ENCODE measurements at places on chromosomes 6 and 20.

GRCh38 chr6:43584892-43585570 lies 9.0 kb downstream of the POLH start:
- DNase-seq, result no peak

DNA sequence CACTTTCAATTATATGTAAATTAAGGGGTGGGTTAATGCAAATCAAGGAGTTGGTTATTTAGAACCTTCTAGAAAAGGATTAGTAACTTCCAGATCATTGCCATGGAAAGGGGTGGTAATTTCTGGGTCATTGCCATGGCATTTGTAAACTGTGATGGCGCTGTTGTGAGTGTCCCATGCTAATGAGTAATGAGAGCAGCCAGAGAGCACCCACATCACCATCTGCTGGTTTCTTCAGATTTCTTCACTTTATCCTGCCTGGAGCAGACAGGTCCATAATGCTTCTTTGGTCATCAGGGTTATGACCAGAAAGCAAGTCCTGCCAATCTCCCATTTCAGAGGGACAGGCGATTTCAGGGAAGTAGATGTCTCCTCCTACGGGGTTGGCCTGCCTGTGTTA lies 311.3 kb upstream of the CNR1 start:
- no peak for DNase-seq

DNA sequence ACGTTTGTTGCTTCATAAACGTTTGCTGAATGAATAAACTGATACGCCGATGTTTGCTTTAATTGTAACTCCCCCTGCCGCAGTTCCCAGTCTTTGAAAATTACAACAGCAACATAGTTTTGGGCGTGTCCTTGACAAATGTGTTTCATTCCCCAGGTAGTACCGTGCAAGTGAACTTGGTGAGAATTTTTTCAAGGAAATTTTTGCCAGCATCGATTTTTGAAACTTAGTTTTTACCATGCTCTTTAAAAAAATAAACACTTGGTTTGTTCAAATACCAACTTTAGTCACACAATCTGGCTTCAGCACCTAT lies 60.1 kb downstream of the FAM217A start:
- DNase-seq, result no peak

GRCh38 chr20:19301843-19302242 lies 89.4 kb downstream of the SLC24A3 start:
- no peak for DNase-seq

DNA sequence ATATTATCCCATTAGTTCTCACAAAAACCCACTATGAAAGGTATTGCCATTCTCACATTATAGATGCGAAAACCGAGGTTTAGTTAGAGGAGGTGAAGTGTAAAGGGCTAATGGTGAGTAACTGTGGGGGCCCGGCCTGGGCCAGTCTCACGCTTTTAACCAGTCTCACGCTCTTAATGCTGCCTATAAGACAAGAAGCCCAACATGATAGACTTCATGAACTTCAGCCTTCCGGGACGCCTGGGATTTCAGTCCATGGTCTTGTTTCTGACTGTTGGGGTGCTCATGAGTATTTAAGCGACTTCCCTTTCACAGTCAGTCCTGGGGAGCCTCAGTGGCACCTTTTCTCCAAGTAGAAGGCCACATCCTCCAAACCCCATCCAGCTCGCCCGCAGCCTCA lies 31.7 kb downstream of the AGPAT4 start:
- DNase-seq, result no peak

GRCh38 chr20:51487565-51488268 lies 54.8 kb downstream of the NFATC2 start:
- DNase-seq, result peak; percentile 84

DNA sequence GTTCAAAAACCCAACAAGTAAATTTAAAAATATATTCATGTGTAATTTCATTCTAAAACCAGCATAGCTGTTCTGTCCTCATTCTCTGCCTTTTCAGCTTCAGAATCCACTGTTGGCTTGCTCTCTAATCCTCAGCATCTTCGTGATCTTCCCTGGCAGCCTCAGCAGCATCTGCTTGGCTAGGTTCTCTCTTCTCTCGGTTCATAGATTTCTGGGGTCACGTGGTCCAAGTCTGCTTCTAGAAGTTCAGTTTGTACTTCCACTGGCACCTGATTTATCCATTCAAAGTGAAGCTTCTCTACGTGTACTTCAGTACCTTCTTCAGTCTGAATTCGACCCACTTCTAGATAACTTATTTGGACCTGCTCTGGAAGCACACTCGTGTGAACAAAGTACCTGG lies 245.7 kb downstream of the EPM2A start:
- peak; percentile 42 for DNase-seq

DNA sequence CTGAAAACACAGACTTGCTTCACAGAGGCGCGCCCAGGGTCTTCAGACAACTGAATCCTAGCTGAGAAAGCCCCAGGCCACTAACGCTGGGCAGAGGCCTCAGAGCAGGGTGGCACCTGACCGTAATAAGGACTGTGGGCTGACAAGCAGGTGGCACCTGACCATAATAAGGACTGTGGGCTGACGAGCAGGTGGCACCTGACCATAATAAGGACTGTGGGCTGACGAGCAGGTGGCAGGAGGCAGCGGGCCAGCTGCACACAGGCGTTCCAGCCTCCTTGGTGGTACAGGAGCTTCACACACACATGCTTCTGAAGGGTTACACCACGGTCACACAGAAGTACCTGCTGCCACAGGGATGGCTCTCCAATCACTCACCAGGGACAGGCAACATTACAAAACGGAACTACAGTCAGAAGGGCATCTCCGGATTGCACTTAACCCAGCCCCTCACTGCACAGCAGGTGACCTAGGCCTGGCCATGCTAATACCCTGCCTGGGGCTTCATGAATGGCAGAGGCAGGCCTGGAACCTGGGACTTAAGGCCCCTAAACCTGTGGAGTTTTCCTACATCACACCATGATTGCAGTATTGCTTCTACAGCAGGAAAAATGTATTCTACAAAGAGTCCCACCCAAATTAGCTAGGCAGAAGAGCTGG lies 50.8 kb downstream of the PSMG4 start:
- DNase-seq, result no peak

DNA sequence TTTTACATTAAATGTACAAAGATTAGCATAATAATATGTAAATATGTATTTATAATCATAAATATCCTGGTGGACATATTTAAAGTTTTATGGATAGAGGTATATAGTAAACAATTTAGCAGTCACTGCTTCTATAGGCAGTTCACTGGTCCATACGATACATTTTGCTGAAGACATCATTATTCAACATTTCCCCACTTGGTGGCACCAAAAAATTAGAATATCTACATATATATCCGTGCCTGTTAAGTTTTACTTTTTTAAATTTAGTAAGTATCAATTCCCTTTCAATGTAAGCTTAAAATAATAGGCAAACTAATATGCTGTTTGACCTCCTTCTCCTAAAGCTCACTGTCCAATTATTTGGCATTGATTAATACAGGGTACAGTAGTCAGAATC lies 64.2 kb downstream of the LMBRD1 start:
- peak; percentile 47 for DNase-seq

GRCh38 chr6:130787726-130788500 lies 39.3 kb upstream of the SMLR1 start:
- no peak for DNase-seq

- no peak for DNase-seq
Observed at GRCh38 chr6:72748759-72749158, 126.9 kb downstream of the KCNQ5 start.

DNA sequence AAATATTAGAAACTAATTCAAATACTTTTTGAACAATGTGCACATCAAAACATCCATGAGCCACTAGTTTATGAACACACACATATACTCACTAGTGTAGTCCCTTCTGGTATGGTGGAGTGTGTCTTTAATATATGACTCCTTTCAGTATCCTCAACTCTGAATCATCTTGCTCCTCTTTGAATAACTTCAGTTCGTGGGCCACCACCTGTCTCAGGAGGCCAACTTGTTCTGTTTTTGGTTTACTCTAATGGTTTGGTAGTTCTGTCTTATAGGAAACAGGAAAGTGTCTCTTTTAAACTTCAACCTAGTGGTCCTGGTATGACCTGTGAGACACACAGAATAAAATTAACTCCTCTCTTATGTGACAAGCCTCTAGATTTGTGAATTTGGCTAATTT lies 55.6 kb downstream of the ZNF292 start:
- DNase-seq, result no peak

- DNase-seq, result no peak
Observed at GRCh38 chr6:170294298-170294730, 3.4 kb upstream of the DLL1 start.

- no peak for DNase-seq
Observed at GRCh38 chr6:87830907-87831306, 128.9 kb upstream of the AKIRIN2 start.

GRCh38 chr20:32455171-32455900 lies 97.2 kb downstream of the ASXL1 start:
- DNase-seq, result no peak

DNA sequence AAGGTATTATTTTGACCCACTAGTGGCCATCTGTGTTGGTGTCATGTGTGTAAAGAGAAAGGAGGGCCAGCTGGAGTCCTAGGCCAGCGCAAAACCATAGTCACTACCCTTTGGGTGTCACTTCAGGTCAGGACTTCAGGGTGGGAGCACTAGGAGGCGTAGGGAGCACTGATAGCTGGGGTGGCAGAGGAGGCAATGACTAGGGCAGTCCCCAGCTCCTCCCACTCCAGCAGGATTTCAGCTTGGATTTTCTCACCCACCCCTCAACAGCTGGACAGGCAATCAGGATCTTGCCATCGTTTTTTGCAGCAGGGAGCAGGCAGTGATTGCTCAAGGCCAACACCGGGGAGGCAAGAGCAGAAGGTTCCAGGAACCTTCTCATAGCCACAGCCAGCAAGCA lies 4.2 kb upstream of the HLA-DOA start:
- DNase-seq, result no peak

DNA sequence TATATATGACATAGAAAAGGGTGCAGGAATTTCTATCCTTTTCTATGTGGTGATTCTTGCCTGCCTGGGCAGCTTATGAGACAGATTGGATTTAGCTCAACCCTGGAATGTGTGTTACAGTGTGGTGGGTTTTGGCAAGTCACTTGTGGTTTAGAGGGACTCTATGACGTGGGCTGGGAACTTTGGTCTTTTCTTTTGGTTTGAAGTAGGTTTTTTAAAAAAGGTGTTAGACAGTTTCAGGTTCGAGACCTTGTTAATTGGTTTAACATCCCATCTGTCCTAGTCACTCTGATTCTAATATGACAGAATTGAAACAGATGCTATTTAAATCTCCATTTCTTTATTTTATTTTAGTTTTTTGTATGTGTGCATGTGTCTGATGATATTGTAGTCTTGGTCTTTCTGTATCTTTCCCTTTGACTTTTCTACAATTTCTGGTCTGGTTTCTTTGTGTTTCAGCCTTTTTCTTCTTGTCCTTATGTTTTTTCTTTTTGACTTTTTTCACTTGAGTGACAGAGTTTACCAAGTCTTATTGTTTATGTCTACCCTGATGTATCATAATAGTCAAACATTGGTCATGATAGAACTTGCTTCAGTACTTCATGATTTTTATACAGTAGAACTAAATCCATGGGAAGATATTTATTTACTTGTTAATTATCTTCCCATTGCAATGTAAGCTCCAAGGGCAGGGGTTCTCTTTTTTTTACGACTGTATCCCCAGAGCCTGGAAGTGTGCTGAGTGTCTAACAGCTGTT lies 174.3 kb downstream of the CDKAL1 start:
- no peak for DNase-seq

- DNase-seq, result peak; percentile 10
Observed at GRCh38 chr6:24273096-24273870, 84.6 kb downstream of the DCDC2 start.

DNA sequence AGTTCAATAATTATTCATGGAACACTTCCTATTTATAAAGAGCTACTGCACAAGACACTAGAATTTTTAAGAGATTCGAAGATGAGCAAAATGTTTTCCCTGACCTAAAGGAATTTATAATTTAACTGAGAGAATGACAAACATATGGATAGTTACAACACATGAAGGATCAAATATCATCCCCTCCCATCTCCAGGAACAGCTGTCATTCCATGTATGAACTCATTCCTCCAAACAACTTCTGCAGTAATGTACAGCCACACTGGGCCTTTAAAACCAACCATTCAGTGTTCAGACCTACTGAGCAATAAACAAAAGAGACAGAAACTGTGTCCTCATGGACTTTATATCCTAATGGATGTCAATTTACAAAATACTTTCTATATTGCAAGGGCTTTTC lies 87.8 kb downstream of the KIF16B start:
- no peak for DNase-seq

GRCh38 chr20:22020201-22020600 lies 314.7 kb downstream of the PAX1 start:
- no peak for DNase-seq

DNA sequence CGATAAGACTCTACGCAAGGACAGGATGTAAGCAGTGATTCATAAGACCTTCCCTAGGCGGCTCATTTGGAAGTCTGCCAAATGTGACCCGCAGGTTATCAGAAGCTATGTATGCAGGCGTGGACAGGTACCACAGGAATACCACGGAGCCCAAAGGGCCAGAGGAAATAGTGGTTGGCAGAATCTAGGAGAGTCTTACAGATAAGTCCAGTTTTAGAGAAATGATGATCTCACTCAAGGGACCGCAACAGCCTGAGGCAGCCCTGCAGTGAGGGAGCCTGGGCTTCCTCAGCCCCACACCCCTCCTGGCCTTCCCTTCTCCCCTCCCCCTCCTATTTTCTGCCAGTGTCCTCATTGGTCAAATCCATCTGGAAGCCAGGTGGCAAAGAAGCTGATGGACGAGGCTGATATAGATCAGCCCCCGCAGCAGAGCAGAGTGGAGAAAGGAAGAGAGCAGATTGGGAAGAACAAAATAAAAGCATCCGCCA lies 110.6 kb downstream of the FNDC1 start:
- DNase-seq, result no peak

DNA sequence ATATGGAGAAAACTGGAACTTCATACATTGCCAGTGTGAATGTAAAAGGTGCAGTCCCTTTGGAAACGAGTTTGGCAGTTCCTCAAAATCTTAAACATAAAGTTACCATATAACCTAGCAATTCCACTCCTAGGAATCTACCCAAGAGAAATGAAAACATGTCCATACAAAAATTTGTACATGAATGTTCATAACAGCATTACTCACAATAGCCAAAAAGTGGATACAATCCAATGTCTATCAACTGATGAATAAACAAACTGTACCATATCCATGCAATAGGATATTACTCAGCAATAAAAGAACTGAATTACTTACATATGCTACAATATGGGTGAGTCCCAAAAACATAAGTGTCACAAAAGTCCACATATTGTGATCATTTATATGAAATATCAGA lies 48.7 kb upstream of the ERVFRD-1 start:
- DNase-seq, result no peak

- DNase-seq, result no peak
Observed at GRCh38 chr6:38178584-38178886, 359.0 kb downstream of the ZFAND3 start.

Measured in umbilical cord (tissue), 2 donors.